NCI-H510A (cell line): ENCODE measurements at places on chromosomes 7 and 10.

GRCh38 chr7:100464210-100464660 is at the start of gene SPACDR:
Gene SPACDR, minus strand, starts transcription at chr7:100464260. Its CDS starts 235 bp downstream, at chr7:100464025.
- DNase-seq: no peak

GRCh38 chr7:140484951-140485499 is 5.7 kb upstream of the MKRN1 start:
- no peak for DNase-seq

- no peak for DNase-seq
These were observed 5.7 kb downstream of the PAX4 start for GRCh38 chr7:127612263-127612662.

DNA sequence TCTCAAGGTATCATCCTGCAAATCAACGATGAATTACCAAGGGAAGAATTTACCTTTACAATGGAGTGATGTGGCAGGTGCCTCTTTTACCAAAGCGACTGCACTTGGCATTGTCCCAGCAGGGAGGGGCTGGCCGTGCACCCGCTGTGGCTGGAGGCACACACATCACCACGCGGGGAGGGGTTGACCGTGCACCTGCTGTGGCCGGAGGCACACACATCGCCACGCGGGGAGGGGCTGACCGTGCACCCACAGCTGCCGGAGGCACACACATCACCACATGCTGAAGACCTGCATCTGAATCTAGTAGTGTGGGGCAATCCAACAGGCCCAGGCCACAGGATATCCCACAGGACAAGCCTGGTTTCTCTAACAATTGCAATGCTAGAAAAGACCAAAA is 493.5 kb downstream of the DNAJB6 start:
- DNase-seq: no peak

GRCh38 chr7:127815631-127816145 is 163.7 kb downstream of the SND1 start:
- no peak for DNase-seq

DNA sequence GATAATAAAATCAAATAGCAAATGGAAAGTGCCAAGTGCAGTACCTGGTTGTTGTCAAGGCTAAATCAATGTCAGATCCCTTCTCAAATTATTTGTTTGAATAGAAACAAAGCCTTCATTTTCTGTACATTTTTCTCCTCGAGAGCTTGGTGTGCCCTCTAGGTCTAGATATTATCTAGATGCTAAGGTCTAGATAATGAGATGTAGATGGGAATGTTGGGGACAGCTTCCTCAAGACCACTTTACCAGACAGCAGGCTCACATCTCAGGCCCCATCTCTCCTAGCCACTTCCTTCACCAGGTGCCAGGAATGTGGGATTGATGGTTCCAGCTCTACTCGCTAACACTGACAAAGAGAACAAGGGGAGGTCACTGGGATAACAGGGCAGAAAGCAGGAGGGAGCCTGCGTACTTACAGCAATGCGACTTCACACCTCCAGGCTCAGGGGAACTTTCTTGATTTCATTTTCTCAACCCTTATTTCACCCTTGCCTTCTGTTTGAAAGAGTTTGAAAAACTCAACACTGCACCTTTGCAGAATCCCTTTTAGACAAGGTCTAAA is 451.4 kb upstream of the VSTM2A start:
- DNase-seq: no peak

DNA sequence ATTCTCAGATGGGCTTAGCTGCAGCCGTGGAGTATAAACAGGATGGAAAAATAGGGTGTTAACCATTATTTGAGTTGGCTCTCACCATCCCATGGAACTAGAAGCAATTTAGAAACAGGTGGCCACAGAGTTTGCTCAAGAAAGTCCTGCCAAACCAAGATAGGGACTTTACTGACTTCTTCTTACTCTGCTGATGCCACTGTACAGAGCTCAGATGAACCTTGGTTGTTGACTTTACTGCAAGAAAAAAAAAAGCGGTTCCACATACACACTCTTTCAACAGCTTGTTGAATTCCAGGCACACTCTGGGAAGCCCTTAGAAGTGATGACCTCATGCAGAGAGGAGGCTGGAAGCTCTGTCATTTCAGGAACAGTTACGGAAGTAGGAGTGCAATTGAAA is 753.4 kb downstream of the NRG3 start:
- DNase-seq: peak; percentile 4

DNA sequence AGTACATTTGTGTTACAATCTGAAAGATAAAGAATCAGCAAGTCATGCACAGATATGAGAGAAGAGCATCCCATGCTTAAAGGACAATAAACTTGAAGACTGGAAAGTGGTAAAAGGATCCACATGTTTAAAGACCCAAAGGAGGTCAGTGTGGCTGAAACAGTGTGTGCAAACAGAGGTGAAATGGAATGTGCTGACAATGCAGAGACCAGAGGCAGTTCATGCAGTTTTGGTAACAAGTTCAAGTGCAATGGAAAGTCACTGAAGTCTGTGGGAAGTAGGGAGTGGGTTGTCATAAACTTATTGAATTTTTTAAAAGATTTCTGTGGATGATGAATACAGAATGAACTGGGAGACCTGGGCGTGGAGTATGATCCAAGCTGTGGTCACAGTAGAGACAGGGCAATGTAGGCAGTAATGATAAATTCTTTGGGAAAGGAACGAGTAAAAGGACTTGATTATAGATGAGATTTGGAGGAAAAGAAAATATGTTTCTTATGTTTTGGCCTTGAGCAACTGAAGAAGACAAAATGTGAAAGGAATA is 408.0 kb downstream of the HGF start:
- no peak for DNase-seq

DNA sequence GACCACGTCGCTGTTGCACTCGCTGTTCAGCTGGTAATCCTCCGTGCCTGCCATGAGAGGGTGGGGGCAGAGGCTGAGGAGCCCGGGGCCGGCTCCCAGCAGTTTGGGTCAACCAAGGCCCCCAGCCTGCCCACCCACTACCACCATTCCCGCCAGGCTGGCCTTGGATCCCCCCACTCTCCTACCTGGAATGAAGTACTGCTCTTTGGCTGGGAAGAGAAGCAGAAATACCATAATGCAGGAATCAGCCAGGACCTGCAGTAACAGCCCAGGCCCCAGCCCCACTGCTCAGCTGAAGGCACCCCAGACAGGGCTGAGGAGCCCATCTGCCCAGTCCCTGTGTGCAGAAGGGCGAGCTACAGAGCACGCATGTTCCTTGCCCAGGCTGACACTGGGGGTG is 138.0 kb downstream of the SLIT1 start:
- no peak for DNase-seq

- peak; percentile 95 for DNase-seq
These were observed 83.0 kb upstream of the ADRB1 start for GRCh38 chr10:113960617-113961181.

DNA sequence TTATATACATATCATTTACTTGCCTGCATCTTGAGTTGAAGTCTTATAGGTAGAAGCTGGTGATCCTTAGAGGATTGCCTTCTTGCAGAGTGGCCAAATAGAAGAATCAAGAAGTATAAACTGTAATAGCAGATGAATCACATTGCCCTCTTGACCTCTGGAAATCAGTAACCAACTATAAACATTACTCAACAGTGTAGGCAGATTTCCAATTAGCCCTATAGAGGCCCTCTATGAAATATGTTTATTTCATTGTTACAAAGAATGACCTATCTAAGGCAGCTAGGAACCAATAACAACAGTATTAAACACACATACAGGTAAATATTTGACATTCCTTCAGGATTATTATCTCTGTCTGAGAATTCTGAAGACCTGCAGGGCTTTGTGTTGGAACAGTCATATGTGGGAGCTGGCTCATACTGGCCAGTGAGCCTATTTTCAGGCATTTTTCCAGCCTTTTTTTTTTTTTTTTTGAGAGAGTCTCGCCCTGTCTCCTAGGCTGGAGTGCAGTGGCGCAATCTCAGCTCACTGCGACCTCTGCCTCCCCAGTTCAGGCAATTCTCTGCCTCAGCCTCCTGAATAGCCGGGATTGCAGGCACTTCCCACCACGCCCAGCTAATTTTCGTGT is 7.2 kb upstream of the SRI start:
- DNase-seq: no peak

DNA sequence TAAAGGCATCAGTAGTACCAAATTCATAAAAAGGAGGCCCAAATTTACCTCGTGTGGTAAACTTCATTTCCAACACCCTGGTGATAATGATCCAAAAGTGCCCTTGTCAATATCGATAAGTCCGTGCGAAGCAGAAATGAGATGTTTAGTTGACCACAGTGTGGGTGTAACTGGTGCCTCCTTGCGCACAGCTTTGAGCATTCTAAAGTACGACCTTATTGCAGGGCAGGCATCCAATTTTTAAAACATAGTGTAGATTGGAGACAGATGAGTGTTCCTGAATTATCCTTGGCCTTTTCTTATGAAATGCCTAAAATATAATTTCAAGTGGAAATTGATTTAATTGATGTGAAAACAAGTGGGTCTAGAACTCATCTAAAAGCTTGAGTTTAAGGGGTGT is 248.4 kb downstream of the TRIL start:
- no peak for DNase-seq

DNA sequence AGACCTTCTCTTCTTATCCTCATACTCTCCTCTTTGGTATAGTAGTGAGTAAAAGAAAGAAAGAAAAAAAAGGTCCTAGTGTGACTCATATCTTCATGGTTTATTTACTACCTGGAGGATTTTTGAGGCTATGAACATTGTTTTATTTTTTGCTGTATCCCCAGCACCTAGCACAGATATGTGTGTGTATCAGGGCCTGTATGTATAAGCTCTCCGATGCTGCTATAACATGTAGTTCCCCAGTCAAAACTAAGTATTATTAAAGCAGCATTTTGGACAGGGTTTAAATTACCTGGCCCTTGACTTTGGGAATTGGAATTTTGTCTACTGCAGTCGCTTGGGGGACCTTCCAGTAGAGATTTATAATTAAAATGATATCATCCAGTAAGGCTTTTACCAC is 46.3 kb downstream of the PYROXD2 start:
- no peak for DNase-seq

- no peak for DNase-seq
These were observed 79.3 kb upstream of the OIT3 start for GRCh38 chr10:72814099-72814790.

DNA sequence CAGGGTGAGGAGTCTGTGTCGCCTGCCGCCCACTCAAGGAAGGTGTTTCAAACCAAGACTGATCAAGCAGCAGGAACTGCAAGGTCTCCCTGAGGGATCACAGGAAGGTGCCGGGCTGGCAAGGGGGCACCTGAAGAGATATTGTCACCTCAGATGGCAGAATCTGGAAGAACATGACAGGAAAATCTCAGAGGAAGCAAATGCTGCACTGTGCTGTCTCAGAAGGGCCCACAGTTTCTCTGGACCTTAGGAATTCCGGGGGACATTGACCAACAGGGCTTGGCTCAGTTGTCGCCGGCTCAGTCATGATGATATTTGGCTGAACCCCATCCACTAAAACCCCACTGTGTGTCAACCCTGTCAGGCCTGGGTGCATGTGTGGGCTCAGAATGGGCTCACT is 31.9 kb upstream of the GPR26 start:
- DNase-seq: no peak

GRCh38 chr10:11789306-11789705 is 33.9 kb upstream of the PROSER2 start:
- DNase-seq: no peak

- DNase-seq: no peak
These were observed 203.0 kb downstream of the CNTNAP2 start for GRCh38 chr7:146319629-146320028.

GRCh38 chr7:255721-256361 is 34.1 kb upstream of the FOXL3 start:
- DNase-seq: no peak

- no peak for DNase-seq
These were observed 18.2 kb upstream of the GJC3 start for GRCh38 chr7:99947608-99948007.

DNA sequence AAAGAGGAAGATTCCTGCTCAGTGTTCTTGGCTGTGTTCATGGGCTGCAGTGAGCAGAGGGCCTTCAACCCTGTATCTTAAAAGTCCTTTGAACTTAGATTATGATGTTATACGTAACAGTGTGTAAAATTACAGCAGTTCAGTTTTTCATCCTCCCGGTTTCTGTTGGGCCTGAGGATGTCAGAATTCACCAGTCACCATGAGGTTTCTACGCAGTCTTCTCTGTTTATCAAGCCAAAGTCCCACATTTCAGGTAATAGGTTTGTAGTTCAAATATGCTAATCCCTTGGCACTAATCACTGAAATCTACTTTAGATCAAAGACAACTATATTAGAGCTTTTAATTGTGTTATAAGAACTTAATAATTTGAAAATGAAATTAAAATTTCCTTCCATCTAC is 24.9 kb downstream of the PLEKHA8 start:
- no peak for DNase-seq

GRCh38 chr7:5679813-5680473 is 101.5 kb downstream of the RNF216 start:
- DNase-seq: no peak

DNA sequence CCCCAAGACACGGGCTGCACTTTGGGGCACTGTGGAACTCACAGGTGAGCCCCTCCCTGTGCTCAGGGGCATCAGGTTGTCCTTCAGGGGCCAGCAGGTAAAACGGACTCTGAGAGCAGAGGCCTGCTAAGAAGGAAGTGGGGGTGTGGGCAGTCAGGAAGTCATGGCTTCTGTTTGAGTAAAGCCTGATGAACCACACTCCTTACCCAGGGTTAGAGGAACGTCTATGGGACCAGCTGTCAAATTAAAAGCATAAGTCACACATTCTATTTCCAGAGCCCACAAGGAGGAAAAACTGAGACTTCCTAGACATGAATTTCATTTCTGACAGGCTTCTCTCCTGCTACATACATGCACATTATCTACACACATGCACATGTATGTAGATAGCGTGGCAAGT is 616.4 kb downstream of the SDK1 start:
- DNase-seq: no peak

DNA sequence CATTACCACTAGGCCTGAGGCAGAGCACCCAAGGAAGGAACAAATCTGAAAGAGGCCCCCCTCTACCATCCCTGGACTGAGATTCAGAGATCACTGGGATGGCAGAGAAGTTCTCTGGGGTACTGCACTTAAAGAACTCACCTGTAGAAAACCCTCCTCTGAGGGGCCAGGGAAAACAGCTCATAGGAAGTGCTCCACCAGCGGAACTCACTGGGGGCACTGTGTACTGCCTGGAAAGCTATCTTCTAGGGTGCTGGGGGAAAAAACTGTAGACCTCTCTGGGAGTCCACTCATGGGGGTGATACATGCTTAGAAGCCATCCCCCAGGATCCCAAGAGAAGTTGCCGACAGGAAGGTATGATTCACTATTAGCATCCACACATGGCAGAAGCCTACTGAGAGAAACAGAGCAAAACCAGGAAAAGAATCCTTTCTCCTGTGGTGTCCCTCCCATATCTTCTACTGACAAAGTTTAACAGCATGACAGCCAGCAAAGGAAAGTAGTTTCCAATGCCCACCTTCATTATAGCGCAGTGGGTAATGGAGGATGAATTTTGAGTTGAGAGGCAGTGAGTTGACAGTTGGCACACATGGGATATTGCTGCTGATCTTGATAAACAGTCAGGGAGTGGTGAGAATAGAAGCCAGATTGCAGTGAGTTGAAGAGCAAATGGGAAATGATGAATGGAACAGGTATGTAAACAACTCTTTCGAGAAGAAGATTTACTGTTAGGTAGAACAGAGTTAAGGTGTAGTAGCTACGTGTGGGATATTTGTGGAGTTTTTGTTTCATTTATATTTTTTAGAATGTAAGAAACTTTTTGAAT is 20.9 kb downstream of the ANKIB1 start:
- no peak for DNase-seq

GRCh38 chr7:99090771-99091542 is 53.0 kb downstream of the SMURF1 start:
- no peak for DNase-seq
